Midbrain (tissue), 1 donor: ENCODE measurements at places on chromosomes 6 and 20.

- DNase-seq = no peak
These were observed 811.5 kb upstream of the CITED2 start for GRCh38 chr6:140185991-140186390.

DNA sequence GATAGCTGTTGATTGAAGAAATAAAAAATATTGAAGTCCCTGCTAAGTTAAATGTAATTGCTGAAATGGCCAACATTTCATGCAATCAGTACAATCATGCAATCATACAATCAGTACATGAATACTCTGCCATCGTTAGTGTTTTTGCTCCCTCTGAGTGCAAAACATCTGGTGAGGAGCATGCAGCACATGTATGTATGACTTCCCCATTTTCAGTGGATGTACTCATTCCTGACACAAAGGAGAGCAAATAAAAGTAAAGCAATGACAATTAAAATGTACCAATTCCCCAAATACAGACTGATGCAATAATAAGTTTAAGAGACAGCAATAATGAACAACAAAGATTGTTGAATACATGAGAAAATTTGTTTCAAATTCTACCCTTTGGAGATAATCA lies 140.7 kb downstream of the PLCB1 start:
- no peak for DNase-seq

- DNase-seq = no peak
These were observed 47.6 kb downstream of the KIZ start for GRCh38 chr20:21173485-21173884.

GRCh38 chr20:57243480-57244220 lies 22.8 kb downstream of the BMP7 start:
- DNase-seq = no peak

DNA sequence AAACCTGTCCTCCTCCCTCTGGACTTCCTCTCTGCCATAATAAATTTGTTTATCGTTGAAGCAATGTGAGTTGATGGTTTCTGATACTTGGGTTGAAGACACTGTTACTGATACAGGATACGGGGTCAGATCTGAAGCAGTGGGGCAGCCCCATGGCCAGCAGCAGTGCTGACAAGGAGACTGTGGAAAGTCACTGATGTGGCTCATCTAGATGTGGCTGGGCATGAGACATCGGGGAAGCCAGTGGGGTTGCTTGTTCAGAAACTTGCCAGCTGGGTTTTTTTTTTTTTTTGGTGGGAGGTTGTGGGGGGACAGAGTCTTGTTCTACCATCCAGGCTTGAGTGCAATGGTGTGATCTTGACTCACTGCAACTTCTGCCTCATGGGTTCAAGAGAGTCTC lies 2.6 kb upstream of the BPI start:
- DNase-seq = no peak

GRCh38 chr6:110938171-110938570 lies 20.3 kb upstream of the GTF3C6 start:
- DNase-seq = no peak

GRCh38 chr6:169387809-169388383 lies 134.2 kb upstream of the THBS2 start:
- no peak for DNase-seq

DNA sequence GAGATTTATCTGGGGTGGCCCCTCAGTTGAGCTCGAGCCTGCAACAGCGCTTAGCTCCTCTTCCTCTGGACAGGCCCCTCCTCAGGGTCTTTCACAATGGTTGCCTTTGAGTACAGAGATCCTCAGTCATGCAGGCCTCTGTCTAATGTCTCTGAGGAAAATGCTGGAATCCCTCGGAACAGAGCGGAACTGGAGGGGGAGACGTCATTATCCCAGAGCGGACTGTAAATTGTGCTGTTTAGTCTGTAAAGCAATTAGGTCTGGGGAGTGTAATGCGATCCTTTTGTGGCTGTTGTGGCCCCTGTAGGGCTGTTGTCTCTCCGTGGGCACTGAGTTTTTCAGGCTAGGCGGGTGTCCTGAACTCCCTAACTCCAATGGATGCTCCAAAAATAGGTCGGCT lies 15.0 kb upstream of the DAAM2 start:
- DNase-seq = no peak
